Caki2 (cell line): ENCODE measurements at places on chromosomes 3 and 15.

DNA sequence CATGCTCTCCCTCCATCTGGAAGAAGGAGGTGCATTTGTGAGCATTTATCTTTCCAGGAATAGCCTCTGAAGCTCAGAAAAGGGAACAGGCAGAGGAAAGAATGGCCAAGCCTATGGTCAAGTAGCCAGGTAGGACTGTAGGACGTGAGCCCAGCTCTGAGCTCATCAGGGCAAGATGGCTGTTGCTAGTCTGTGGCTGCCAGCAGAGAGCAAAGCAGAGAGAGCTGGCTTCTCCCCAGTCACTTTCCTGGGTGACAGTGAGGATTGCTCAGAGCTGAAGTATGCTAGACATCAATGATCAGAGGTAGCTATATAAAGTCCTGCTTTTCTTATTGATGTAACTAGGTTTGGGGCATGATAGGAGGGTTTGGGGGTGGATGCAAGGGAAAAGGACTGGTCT, 146.1 kb upstream of the SLC24A5 start:
- DNase-seq, result no peak

- peak; percentile 45 for DNase-seq
Observed at GRCh38 chr3:190886945-190887344, 24.5 kb upstream of the GMNC start.

GRCh38 chr3:23094890-23095462, 108.2 kb upstream of the UBE2E2 start:
- DNase-seq, result peak; percentile 73

GRCh38 chr3:137259089-137259488, 301.3 kb downstream of the IL20RB start:
- no peak for DNase-seq

GRCh38 chr3:195154793-195155535, 116.0 kb downstream of the XXYLT1 start:
- DNase-seq, result no peak

GRCh38 chr3:70532806-70533205, 220.4 kb upstream of the MDFIC2 start:
- DNase-seq, result no peak

GRCh38 chr3:33915796-33916546, 117.5 kb downstream of the PDCD6IP start:
- DNase-seq, result no peak

GRCh38 chr3:13740795-13741194, 139.1 kb downstream of the WNT7A start:
- DNase-seq, result no peak

- DNase-seq, result peak; percentile 25
Observed at GRCh38 chr15:84685304-84685703, 27.3 kb upstream of the NMB start.

GRCh38 chr3:177463863-177464262, 266.6 kb upstream of the TBL1XR1 start:
- DNase-seq, result peak; percentile 32

DNA sequence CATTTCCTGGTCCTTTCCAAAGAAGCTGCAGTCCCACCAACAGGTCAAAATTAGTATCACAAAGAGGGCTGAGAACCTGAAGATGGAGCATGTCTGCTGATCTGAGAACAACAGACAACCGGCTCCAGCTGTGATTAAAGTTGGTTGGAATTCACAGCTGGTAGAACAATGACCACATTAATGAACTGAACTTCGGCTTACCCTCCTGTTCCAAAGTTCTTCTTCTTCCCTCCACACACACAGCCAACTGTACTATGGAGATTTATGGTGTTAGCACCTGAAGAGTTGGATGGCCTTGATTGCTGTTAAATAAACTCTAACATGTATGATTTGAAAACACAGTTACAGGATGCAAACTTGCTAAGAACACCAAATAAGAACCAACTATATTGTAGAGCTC, 27.4 kb upstream of the ROPN1 start:
- no peak for DNase-seq

DNA sequence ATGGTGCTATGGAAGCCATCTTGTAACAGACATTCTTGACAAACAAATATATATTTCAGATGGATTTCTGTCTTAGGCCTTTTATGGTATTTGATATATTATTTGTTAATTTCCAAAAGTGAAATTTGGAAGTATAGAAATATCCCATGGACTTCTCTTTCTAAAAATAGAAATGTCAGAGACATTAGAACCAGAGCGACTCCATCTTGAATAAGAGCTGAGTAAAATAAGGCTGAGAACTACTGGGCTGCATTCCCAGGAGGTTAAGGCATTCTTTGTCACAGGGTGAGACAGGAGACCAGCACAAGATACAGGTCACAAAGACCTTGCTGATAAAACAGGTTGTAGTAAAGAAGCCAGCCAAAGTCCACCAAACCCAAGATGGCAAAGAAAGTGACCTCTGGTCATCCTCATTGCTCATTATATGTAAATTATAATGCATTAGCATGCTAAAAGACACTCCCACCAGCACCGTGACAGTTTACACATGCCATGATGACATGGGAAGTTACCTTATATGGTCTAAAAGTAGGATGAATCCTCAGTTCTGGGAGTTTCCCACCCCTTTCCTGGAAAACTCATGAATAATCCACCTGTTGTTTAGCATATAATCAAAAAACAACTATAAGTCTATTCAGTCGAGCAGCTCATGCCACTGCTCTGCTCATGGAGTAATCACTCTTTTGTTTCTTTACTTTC, 146.0 kb downstream of the NEK11 start:
- DNase-seq, result no peak

DNA sequence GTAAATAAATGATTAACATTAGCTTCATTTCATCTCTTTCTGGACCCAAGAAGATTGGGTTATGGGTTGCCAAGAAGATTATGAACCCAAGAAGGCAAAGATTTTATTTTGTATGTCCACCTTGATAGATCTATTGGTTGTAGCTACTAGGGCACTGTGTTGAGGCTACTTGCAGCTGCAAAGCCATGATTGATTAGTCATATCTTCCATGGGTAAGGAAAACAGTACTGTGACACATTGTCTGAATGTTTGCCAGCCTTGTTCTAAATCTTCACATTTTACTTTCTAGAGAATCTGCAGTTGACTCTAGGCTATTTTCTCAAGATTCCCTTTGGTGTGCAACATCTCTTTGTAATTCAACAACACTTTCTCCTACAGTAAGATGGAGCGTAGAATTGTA, 229.2 kb upstream of the KCNH8 start:
- no peak for DNase-seq

DNA sequence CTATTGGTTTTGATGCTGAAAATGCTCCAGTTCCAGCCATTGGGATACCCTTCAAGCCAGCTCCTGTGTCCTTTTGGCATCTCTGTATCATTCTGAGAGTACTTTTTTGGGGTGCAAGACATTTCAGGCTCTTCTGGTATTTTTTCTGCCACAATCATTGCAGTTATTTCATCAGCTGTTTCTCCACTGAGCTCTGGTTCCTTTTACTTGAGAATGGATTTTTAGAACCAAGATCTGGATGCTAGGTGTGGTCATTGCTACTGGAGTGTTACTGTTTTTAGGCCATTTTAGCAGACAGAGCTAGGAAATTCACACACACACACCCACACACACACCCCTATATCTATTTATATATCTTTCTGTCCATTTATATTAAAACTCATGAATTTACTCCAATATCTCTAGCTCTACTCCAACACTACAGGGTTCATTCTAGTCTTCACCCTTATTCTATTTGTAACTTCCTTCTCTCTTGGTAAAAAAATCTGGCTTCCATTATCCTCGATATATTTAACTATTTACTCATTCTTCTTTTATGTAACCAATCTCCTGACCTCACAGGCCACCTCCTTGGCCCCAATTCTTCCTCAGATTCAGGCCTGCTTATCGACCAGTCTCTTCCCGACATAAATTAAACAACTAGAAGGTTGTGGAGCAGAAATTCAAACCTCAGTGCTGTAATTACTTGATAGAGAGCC, 17.0 kb downstream of the SLC35G2 start:
- no peak for DNase-seq

GRCh38 chr15:62847900-62848489, 194.6 kb upstream of the TPM1 start:
- DNase-seq, result peak; percentile 49

DNA sequence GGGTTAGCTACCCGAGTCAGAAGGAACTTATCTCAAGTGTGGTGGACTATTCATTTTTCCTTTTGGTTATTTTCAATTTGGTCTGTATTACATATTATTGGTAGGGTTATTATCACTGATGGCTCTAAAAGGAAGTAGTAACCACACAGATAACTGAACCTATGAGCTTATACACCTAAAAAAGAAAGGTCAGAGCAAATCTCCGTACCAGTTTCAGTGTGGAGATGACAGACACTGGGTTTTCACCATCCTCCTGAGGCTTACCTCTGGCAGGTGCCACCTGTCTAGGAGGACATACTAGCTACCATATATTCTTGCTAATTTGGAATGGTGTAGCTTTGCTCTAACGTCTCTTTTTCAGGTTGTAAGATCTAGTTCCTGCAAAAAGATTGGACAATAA, 10.2 kb downstream of the GAP43 start:
- no peak for DNase-seq
